Stimulated activated CD4-positive, alpha-beta T cell treated with anti-CD3 and anti-CD28 coated beads, Interleukin-1b, Interleukin-23, amount 100 ng/mL, for 24 hours (primary cell): ENCODE measurements at places on chromosomes 11 and 22.

GRCh38 chr22:50183141-50183971, 2.4 kb upstream of the TRABD start:
- DNase-seq = no peak

DNA sequence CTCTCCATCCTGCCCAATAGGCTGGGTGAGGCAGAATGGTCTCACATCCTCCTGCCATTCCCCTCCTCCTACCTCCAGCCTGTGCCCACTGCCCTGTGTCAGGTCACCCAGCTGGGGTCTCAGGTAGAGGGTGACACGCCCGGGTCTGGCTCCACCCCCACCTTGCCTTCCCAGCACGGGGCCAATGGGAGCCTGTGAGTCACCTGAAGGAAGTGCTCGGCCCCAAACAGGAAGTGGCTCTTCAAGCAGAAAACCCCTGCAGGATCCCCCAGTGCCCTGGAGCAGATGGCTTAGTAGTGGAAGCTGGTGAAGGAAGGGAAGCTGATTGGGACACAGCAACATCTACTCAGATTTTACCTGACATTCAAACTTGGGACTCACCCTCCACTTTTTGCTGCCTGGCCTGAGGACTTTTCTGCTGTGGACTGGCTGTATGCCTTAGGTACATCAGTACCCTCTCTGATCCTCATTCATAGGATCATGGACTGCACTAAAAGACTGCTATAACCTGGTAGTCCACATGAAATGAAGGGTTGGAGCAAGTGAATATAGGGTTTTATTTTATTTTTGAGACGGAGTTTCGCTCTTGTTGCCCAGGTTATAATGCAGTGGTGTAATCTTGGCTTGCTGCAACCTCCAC, 33.4 kb downstream of the GDPD5 start:
- DNase-seq = peak; percentile 26

DNA sequence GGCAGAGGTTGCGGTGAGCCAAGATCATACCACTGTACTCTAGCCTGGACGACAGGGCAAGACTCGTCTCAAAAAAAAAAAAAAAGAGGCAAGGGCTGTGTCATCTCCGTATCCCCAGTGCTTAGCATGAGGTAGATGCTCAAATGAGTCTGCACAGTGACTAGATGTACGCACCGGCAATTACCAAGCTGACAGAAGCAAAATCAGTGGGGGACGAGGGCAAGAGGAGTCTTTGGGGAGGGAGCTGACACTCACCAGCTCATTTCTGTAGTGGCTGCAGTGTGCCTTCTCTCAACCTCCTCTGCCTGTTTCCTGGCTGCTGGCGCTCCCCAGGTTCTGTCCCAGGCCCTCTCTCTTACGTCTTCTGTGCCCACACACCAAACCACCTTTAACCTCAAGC, 69.9 kb downstream of the PACSIN2 start:
- DNase-seq = no peak

- no peak for DNase-seq
Measured at GRCh38 chr22:43247546-43248260, 60.8 kb upstream of the TTLL12 start.

- no peak for DNase-seq
Measured at GRCh38 chr11:103773059-103773458, 263.4 kb upstream of the DDI1 start.

- no peak for DNase-seq
Measured at GRCh38 chr11:69524291-69524882, 42.9 kb downstream of the LINC01488 start.

GRCh38 chr11:76277298-76278175, 71.2 kb upstream of the WNT11 start:
- no peak for DNase-seq

- DNase-seq = no peak
Measured at GRCh38 chr11:15750535-15751308, 605.6 kb downstream of the SOX6 start.

- DNase-seq = no peak
Measured at GRCh38 chr11:18063862-18064434, 17.9 kb upstream of the TPH1 start.

DNA sequence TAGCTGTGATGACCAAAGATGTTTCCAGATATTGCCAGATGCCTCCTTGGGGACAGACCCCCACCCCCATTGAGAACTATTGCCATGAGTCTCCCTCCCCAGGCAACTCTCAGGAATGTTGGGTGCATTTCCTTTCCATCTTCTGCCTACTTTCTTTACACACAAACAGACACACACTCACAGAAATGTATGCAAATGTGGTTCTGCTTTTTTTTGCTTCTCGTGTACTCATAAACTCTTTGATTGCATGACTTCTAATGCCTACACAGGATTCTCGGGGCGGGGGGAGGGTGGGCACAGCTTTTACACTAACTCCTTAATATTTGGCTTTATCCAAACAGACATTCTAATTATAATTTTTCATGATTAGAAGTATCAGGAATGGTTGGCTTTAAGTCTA, 53.3 kb upstream of the SUSD2 start:
- DNase-seq = no peak

- no peak for DNase-seq
Measured at GRCh38 chr11:1226986-1227550, 4.2 kb downstream of the MUC5B start.

- DNase-seq = no peak
Measured at GRCh38 chr11:111764621-111765020, 1.6 kb downstream of the PPP2R1B start.

DNA sequence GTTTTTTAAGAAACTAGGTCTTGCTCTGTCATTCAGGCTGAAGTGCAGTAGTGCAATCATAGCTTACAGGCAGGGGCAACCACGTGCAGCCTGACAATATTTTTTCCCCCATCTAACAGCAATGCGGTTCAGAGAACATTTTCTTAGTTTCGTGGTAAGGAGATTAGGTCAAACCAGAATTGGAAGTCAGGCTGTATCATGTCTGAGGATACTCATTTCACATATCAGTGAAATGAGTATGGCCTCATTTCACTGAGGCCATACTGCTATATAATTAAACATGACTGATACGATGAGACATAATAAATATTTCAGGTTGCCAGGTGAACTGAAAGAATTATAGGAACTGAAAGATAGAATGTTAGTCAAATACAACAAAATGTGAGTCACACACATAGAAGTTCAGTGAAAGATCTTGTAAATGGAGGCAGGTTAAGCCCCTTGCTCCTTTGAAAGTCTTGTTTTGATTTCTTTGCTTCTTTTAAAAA, 32.5 kb upstream of the IZUMO1R start:
- no peak for DNase-seq

- DNase-seq = peak; percentile 62
Measured at GRCh38 chr11:62081378-62082291, 42.2 kb upstream of the INCENP start.

DNA sequence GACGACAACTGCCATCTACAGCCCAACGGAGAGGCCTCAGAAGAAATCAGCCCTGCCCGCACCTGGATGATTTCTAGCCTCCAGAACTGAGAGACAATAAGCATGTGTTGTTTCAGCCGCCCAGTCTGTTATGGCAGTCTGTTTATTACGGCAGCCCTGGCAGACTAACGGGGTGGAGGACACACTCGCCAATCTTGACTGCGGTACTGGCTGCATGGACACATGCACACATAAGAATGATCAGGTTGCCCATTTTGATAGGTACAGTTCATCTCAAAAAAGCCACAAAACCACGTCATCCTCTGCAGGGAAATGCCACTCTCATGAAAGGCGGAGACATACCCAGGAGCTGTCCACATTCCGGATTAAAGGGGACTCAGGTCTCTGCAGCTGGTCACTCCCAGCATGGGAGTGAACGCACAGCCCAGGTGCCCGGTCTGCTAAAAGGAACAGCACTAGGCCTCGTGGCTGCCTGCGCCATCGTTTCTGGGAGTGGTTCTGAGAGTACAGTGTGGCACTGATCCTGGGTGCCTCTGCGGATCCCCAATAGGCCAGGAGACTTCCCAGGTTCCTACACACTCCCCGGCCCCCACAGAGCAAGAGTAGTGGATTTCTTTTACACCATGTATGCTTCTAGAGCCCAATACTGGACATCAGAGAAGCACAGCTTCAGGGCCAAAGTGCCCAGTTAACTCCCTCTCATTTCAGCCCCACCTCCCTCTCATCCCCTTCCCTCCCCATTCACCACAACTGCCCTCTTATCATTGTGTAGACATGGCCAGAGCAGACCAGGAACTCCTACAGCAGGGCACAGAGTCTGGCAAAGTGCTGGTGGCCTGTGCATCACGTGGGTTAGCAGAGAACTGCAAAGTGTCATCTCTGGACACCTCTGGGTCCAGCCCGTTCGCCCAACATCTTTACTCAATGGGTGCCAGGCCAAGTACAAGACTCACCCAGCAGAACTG, 11.7 kb upstream of the COMT start:
- no peak for DNase-seq
